GM20000 (cell line): ENCODE measurements at places on chromosomes 13 and 19.

DNA sequence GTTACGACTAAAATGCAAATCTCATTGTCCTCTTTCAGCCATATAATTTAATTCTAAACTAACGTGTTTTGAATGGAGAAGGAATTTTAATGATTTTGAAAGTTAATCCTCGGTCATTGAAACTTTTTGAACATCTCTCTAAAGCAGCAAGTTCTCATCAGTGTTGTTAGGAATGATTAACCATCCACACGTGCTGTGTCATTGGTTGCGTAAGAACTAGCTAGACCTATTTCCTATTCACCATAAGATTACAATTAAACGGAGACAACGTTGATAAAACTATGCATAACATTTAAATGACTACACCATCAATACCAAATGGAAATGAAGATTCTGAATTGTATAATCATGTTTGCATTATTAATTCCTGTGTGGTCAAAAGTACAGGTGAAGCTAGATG lies 155.6 kb upstream of the IRS2 start:
- DNase-seq: no peak

DNA sequence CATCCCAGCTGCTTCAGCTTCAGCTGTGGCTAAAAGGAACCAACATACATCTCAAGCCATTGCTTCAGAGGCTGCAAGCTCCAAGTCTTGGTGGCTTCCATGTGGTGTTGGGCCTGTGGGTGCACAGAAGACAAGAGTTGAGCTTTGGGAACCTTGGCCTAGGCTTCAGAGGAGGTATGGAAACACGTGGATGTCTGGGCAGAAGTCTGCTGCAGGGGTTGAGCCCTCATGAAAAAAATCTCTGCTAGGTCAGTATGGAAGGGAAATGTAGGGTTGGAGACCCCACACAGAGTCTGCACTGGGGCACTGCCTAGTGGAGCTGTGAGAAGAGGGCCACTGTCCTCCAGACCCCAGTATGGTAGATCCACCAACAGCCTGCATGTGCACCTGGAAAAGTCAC lies 279.3 kb downstream of the MZT1 start:
- DNase-seq: no peak

DNA sequence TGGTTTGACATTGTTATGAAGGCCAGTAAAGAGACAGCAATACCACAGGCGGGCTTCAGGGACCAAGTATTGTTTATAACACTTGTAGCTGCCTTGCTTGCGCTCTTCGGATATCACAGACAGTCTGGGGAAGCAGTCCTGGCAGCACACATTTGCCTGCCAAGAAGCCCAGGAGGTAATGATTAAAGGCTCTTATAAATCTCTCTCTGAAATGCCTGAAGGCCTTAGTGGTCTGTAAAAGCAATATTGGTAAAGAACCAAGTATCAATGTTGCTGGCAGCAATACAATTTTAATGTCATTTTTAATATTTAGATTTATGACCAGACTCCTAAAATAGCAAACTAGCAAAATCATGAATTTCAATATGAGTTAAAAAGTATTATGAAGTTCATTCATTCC lies 1312.4 kb downstream of the PCDH9 start:
- no peak for DNase-seq

DNA sequence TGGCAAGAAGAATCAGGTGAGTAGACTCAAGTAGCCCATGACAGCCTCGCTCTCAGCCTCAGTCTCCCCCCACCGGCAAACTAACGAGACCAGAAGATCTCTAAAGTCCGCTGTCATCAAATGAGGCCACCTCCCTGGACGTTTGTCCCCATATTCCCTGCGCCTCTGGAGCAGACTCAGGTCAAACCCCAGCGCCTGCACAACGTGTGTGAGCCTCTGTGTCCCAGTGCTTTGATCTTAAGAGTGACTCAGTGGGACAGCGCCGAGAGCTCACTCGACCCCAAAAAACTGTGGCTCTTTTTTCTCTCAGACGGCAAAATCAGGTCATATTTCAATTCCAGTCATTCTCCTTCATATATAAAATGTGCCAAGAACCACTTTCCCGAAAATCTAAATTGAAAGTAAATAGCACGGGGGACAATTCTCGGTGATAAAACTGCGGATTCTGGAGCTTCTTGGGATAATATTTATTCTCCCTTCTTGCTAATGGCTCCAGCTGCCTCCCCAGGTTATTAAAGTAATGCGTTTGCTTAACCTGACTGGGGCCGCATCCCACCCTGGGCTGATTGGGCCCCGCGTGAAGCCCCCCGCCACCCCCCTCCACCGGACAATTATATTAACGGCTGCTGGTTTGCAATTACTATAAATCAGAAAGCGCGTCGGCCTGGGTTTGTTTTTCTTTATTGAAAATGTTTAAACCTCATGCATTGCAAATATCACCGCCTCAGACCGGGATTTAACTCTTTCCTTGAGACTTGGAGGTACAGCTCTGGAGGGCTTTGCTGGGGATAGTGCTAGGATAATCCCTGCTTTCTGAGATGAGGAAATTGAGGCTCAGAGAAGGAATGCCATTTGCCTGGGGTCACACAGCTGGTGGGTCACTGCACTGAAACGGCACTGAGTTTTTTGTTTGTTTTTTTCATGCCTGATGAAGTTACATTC lies 37.5 kb upstream of the ZNRF4 start:
- no peak for DNase-seq

- DNase-seq: peak; percentile 22
Observed at GRCh38 chr13:39414339-39414738, 188.7 kb downstream of the LHFPL6 start.

- DNase-seq: no peak
Observed at GRCh38 chr19:12675940-12676339, 5.7 kb downstream of the DHPS start.

DNA sequence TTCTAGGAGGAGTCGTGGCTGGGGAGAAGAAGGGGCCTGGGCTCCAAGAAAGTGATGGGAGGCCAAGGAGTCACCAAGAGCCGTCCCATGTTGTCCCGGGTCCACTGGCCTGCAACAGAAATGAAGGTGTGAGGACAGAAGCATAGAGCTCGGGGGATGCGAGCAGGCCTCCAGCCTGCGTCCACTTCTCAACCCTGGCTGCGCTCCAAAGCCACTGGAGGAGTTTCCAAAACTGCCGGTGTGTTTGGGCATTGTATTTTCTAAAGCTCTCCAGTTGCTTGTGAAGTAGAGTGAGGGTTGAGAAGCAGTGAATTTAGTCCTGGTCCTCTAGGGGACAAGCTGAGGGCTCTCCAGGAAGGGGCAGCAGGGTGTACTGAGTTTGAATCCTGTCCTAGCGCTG lies 13.0 kb downstream of the FFAR2 start:
- no peak for DNase-seq

DNA sequence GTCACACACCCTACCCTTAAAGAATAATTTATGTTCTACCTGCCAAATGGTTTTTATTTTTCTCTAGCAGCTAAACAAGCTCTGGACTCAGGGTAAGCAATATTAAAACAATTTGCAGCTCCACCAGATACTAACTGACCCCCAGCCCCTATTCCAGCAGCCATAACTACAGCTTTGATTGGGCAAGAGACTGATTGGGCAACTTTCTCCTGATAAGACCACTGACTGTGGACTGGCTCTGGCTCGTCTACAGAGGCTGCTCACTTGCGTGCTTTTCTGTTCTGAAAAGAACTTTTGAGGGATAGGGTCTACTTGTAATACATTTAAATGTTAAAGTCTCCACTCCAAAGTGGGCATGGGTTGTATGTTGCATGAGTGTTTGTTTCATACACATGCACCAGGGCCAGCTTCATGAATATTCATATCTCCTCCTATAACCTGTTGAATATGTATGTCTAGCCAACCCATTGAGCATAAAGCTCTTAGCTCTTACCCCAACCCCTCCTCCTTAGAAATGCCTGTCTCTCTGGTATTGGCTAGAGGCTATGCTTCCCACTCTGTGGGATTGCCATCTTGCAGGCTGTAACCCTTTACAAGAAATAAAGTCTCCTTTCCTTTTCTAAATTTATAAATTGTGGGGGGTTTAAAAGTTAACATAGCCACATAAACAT lies 19.9 kb downstream of the OR7A5 start:
- no peak for DNase-seq

GRCh38 chr13:94513026-94513425 lies 33.5 kb upstream of the DCT start:
- no peak for DNase-seq

DNA sequence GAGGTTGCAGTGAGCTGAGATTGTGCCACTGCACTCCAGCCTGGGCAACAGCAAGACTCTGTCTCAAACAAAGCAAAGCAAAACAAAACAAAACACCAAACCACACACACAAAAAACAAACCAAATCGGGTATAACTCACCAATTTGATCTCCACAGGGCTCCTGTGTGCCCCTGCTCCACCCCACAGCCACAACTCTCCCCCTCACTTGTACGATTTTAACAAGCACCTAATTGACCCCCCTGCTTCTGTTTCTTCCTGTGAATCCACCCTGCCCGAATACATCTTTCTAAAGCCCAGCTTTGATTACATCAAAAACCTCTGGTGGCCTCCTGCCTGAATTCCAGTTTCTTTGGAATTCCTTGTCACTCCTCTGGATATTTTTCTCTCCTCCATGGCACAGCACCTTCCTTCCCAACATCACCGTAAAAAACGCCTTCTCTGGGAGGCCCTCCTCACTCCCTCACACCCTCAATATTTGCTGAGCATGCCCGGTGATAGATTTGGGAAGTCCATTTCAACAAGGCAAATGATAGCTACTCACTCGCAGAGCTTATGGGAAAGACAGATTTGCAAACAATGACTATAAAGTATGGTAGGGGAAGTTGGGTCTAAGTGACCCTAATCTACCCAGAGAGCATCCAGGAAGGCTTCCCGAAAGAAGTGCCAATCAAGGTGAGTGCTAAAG lies 11.6 kb upstream of the RANBP3 start:
- no peak for DNase-seq

DNA sequence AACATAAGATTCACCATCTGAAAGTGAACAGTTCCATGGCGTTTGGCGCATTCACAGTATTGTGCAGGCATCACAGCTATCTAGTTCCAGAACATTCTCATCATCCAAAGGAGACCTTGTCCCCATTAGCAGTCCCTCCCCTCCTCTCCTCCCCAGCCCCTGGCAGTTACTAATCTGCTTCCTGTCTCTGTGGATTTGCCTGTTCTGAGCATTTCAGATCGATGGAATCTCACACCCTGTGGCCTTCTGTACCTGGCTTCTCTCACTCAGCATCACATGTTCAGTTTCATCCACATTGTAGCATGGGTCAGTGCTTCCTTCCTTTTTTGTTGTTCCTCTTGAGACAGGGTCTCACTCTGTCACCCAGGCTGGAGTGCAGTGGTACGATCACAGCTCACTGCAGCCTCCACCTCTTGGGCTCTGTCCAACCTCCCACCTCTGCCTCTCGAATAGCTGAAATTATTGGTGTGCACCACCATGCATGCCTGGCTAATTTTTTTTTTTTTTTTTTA lies 34.6 kb downstream of the CRTC1 start:
- no peak for DNase-seq

GRCh38 chr13:96025283-96025682 lies 27.9 kb downstream of the UGGT2 start:
- DNase-seq: no peak

DNA sequence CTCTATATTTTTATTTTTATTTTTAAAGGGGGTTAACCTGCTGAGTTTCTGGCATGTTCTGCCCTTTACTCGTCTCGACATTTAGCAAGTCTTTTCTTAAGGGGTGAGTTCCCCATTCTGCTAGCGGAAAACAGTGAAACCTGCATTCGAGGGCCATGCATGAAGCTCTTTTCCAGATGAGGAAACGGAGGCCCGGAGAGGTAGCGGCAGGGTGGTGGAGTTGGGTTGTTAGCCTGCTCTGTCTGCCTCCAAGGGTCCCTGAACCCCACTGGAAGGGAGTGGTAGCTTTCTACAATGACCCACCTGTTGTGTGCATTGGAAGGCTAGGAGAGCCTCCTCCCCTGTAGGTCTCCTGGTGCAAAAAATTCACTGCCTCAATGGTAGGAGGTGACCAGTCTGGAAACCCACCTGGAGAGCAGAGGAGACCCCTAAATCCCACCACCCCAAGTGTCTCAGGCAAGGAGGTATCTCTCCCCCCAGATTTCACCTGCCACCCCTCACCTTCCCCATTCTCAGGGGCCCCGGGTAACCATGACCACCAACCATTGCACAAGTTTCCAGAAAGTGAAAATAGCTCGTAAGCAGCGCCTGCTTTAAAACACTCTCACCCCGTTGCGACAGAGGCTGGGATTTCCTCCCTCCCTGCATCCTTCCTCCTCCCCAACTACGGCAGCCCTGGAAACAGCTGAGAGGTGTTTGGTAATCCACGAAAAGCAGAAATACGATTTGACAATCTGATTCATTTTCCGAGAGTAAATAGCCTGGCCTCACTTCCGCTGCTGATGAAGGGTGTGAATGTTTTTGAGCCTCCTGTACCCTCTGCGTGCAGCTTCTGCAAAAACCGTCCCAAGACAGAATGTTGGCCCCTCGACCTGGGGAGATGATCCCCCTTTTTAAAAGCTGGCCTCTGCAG lies 3.5 kb downstream of the KLF2 start:
- DNase-seq: peak; percentile 61

GRCh38 chr13:75633285-75633684 lies 2.8 kb upstream of the LMO7 start:
- DNase-seq: no peak

GRCh38 chr13:32472194-32472621 lies 44.3 kb upstream of the N4BP2L1 start:
- peak; percentile 50 for DNase-seq

DNA sequence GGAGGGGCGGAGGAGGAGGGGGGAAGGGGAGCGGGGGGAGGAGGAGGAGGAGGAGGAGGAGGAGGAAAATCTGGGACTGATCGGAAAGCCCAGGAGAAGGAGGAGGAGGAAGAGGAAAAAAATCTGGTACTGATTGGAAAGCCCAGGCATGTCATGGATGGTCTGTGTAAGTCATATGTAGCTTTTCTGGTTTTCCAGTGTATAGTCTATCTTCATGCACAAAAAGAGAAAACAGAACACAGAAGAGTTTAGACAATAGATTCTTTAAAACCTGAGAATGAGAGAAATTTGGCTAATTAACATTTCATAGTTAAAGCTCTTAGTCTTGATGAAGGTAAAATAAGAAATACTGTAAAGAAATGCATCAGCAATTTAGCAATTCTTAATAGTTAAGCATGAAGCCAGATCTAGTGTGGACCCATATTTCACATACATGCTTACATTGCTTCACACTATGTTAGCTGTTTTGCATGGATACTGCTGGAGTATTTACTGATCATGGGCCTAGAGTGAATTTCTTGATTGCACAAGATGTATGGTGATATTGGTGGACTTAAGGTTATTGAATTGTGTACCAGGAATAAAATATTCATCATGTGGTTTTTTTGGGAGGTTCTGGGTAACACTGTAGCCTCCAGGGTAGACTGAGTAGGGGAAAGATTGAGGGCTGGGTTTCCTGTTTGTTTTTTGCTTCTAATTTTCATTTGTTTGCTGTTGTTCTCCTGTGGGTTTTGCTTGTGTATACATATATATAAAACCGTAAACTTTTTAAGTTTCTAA lies 41.4 kb downstream of the SUCLA2 start:
- DNase-seq: no peak

DNA sequence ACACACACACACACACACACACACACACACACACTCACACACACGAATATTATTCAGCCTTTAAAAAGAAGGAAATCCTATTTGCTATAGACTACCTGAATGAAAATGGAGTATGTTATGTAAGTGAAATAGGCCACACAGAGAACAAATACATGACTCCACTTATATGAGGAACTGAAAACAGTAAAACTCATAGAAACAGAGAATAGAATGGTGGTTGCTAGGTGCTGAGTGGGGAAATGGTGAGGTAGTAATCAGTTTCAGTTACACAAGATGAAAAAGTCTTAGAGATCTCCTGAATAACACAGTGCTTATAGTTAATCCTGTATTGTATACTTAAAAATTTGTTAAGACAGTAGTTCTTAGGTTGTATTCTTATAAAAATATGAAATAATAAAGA lies 8.2 kb downstream of the ZNF677 start:
- no peak for DNase-seq
